ELR (cell line): ENCODE measurements at places on chromosomes 16 and 17.

GRCh38 chr16:22098405-22099255, 6.3 kb downstream of the VWA3A start:
- DNase-seq = peak; percentile 69

DNA sequence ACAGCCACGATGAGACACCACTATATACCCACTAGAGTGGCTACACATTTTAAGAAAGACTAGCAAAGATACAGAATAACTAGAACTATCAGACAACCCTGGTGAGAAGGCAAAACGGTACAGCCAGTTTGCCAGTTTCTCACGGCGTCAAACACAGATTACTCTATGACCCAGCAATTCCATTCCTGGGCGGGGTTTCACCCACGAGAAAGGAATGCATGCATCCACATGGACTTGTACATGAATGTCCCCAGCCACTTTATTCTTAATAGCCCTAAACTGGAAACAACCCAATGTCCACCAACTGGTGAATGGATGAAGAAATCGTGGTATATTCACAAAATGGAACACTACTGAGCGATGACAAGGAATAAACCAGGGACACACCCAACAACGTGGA, 74.5 kb downstream of the MYH10 start:
- DNase-seq = peak; percentile 37

GRCh38 chr17:17900615-17901520, 64.1 kb upstream of the SREBF1 start:
- DNase-seq = peak; percentile 93

DNA sequence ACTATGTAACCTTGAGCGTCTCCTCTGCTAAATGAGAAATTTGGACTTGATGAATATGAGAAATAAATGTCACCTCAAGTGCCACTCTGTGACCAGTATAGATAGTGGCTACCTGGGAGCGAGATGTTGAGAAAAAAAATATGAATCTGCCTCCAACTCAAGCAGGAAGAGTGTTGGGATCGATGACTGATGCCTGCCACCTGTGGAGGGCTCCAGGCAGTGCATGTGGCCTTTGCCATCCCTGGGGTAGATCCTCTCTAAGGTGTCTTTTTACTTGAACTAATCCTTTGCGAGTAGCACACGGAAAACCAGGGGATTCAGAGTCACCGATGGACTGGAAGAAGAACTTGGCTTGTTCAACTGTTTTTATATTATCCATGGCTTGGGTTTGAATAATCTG, 9.4 kb downstream of the CCDC182 start:
- DNase-seq = peak; percentile 20
